ENCODE measurements at places on chromosomes 13 and 19.
A peak's percentile ranks its signal among the peaks of the same experiment; 100 is the strongest.

- DNase-seq = peak; percentile 62
These were observed 849 bp downstream of the GAS6 start for GRCh38 chr13:113862931-113863523.

GRCh38 chr13:110129539-110130186, 177.3 kb downstream of the COL4A1 start:
- no peak for DNase-seq

- DNase-seq = no peak
These were observed 21.2 kb upstream of the RNASEH2B start for GRCh38 chr13:50888362-50888761.

DNA sequence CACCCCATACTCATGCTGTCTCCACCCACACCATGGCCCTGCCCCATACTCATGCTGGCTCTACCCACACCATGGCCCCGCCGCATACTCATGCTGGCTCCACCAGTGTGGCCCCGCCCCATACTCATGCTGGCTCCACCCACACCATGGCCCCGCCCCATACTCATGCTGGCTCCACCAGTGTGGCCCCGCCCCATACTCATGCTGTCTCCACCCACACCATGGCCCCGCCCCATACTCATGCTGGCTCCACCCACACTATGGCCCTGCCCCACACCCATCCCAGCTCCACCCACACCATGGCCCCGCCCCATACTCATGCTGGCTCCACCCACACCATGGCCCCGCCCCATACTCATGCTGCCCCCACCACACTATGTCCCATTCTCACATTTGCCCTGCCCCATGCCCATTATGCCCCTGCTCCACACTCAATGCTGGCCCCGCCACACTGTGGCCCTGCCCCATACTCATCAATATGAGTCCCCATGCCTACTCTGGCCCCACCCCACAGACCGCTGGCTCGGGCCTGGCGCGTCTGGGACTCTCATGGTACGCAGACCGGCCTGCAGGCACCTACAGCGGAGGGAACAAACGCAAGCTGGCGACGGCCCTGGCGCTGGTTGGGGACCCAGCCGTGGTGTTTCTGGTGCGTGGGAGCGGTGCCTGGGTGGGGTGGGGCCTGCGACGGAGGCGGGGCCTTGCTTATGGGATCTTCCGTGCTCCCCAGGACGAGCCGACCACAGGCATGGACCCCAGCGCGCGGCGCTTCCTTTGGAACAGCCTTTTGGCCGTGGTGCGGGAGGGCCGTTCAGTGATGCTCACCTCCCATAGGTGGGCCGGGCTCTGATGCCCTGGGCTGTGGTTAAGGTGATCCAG, 3.7 kb upstream of the ARHGAP45 start:
- DNase-seq = peak; percentile 39

GRCh38 chr13:44352671-44353070, 21.0 kb upstream of the SERP2 start:
- DNase-seq = no peak

DNA sequence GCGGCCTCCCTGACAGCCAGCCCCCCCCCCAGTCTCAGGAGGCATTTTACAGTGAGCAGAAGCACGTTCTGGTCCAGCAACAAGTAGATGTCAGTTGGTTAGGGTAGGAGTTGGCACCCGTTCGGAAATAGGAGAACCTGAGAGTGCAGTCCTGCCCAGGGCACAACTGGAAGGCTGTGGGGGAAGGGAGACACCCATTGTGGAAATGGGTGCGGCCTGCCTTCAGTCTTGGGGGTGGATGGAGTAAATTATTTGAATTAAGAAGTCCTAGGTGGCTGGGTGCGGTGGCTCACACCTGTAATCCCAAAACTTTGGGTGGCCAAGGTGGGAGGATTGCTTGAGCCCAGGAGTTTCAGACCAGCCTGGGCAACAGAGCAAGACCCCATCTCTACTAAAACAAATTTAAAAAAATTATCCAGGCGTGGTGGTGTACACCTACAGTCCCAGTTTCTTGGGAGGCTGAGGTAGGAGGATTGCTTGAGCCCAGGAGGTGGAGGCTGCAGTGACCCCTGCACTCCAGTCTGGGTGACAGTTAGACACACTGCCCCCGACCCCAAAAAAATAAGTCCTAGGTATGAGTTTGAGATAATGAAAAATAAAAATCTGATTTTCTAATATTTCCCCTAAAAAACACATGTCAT, 1.2 kb downstream of the CIRBP start:
- no peak for DNase-seq

DNA sequence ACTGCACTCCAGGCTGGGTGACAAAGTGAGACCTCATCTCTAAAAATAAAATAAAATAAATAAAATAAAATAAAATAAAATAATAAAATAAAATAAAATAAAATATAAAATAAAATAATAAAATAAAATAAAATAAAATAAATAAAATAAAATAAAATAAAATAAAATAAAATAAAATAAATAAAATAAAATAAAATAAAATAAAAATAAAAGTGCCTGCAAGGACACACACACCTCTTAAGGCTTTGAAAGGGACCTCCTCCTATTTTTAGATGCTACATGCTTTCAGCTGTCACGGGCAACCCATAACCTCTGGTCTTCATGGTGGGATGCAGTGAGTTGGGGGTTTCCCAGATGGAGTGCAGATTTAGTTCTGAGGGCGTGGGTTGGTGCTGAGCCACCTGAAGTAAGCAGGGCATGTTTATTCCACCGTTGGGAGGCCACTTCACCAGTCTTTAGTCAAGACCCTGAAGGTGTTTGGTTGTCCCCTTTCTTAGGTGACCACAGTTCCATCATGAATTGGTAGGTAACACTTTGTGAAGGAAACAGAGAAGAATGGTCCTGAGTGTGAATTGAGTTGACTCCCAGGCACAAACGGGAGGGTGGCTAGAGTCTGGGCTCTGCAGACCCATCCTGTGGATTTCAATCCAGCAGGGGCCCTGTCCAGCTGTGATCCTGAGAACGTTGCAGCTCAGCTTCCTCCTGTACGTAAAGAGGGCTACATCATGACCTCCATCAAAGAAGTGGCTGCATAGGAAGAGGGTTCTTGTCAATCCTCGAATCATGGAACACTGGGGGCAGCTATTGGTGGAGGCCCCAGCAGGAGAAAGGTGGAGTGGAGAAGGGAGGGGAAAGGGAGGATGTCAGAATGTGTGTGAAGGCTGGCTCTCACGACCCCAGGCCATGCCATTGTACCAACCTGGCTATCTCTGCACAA, 234.2 kb downstream of the ZNF536 start:
- DNase-seq = no peak

GRCh38 chr13:106432636-106433035, 102.8 kb downstream of the EFNB2 start:
- DNase-seq = peak; percentile 44

GRCh38 chr19:3340340-3340739, 26.0 kb upstream of the NFIC start:
- DNase-seq = no peak

DNA sequence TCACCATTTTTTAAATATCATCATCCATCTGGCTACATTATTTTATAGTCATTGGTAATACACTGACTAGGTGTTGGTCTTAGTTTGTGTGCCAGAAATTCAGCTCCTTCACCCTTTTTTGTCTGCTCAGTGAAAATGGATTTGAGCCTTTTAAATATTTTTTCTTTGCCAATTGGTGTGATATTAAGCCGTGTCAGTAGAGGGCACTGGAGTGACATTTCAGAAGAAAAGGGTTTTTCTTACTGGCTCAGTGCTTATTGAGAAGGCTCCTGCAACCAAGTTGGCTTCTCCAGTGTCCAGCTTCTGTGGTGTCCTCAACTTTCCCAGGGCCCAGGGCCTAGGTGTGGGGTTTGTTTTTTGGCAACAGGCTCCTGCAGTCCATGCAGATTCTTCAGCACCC, 546.6 kb downstream of the DACH1 start:
- no peak for DNase-seq

DNA sequence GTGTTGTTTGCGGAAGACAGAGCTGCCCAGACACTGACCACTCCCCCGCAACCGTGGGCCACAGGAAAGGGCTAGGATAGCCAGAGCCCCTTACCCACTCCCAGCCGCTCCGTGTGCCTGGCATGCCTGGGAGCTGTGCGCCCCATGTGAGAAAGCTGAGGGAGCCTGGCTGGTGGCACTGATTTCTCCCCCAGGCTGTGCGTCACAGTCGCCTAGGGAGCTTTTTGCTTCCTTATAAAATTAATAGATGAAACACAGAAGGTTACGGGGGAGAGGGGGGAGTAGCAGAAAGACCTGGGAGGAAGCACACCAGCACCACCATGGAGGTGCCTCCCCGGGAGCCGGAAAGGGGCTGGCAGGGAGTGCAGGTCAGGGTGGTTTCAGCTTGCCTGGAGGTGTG, 24.7 kb downstream of the DPF1 start:
- no peak for DNase-seq

DNA sequence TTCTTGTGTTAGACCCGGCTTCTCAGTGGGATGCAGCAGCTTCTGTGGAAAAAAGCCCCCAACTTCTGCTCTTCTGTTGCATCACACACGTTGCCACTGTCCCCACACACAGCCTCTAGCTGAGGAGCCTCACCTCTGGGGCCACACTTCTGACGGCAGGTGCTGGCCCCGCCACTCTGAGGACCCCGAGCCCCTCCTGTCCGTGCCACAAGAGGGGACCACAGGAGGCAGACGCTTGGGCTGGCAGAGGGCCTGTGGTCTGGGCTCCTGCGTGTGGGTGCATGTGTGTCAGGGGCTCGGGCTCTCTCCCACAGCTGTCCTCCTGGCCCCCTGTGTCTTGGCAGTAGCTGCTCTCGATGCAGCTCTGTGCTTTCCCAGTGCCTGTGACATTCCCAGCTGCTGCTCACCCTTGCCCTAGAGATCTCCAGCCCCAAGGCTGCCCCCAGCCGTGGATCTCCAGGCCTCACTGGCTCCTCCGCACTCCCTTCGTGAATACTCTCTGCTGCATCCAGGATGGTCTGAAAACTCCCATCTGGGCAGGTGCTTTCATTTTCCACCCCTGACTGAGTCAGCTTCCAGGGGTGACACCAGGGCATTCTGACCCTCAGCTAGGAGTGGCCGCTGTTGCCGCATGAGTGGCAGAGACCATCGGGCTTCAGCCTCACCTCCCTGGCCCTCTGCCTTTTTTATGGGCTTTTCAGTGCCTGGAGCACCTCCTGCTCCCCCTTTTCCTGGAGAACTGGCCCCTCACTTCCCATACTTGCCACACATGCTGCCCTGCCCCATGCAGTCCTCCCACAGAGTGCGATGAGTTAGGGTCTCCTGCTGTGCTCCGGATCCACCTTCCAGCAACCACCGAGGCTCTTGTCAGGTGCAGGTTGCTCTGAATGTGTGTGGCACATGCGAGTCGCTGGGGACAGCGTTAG, 13.7 kb downstream of the MAU2 start:
- no peak for DNase-seq

- no peak for DNase-seq
These were observed 11.6 kb downstream of the IGFL2 start for GRCh38 chr19:46159418-46160232.

GRCh38 chr13:100235311-100235901, 146.5 kb downstream of the PCCA start:
- DNase-seq = peak; percentile 53

DNA sequence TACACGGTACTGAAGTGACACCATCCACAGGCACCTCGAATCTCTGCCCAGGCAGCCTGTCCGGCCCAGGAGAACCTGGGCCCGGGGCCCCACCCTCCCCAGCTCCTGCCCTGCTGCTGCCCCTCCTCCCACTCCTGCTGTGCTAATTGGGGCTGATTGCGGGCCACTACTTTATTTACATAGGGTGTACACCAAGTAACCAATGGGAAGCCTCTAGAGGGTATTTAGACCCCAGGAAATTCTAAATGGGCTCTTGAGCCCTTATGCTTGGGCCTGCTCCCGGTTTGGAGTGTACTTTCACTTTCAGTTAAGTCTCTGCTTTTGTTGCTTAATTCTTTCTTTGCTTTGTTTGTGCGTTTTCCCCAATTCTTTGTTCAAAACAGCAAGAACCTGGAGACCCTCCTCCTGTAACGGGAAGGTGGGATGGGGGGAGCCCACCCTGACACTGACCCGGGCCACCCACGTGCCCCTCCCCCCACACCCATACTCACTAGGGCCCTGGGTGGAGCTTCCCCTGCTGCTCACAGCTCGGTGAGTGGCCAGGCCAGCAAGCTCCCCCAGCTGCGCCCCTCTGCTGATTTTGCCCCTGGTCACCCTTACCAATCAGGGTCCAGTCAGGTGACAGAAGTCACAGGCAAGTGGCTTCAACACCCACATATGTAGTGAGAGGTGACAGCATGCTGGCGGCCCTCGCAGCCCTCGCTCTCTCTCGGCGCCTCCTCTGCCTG, 9.4 kb downstream of the SCGB2B2 start:
- DNase-seq = peak; percentile 8

DNA sequence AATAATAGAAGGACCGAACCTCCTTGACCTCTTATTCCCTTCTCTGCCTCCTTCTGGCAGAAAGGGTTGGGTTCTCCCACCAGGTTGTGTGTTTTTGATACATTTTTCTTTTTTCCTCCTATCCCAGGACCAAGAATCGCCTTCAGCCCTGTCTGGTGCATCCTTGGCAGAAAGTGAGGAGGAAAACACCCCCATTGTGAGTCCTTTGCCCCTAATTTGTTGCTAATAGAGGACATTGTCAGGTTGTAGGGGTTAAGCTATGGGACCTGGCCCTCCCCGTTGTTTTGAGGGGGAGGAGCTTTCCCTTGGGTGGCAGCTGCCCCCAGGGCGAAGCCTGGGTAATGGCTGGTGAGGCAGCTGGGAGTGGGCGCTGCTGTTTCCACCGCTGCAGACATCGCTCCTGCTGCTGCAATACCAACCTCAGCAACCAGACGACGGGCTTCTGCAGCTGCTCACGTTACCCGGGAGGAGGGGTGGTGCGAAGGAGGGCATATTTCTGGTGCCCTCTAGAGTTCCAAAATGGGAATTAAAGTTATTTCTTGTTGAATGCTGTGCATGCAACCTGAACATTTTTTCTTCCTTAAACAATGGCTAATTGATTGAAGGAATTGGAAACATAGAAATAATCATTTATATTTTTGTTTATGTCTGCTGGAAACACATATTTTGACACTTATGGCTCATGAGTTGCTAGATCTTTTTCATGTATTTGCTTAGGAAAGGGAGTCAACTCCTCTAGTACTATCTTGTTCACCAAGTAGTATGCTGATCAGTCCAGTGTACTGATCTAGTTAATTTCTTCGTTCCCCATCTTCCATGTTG, 1.5 kb downstream of the ZMYM2 start:
- peak; percentile 80 for DNase-seq

GRCh38 chr13:30882996-30883766, 22.9 kb upstream of the MEDAG start:
- no peak for DNase-seq

Data from RWPE1 (cell line).